ENCODE measurements at places on chromosomes 6 and 20.

DNA sequence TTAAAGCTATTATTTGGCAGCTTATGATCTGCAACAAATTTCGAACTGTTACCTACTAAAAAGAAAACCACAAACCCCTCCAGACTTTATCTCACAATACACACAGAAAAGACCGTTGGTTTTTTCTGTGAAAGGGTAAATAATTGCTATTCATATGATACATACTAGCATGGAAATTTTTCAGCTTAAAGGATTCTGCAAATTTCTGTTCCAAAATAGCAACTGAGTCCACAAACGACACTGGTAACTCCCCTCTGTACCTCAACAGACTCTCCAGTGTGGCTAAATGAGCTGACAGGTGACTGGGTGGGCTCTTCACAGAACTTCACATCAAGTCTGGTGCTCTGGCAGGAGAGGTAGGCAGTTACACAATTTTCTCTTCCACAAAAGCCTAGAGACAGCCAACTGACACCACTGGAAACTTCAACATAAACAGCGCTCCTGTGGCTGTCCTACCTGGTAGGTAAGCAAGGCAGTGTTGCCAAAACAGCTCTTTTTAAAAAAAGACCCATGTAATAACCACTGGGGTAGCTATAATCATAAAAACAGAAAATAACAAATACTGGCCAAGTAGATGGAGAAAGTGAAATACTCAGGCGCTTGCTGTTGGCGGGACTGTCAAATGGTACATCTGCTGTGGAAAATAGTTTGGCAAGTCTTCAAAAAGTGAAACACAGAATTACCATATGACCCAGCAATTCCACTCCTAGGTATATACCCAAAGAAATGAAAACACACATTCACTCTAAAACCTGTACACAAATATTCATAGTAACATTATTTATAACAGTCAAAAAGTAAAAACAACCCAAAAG is 37.8 kb downstream of the ELOVL5 start:
- no peak for DNase-seq

DNA sequence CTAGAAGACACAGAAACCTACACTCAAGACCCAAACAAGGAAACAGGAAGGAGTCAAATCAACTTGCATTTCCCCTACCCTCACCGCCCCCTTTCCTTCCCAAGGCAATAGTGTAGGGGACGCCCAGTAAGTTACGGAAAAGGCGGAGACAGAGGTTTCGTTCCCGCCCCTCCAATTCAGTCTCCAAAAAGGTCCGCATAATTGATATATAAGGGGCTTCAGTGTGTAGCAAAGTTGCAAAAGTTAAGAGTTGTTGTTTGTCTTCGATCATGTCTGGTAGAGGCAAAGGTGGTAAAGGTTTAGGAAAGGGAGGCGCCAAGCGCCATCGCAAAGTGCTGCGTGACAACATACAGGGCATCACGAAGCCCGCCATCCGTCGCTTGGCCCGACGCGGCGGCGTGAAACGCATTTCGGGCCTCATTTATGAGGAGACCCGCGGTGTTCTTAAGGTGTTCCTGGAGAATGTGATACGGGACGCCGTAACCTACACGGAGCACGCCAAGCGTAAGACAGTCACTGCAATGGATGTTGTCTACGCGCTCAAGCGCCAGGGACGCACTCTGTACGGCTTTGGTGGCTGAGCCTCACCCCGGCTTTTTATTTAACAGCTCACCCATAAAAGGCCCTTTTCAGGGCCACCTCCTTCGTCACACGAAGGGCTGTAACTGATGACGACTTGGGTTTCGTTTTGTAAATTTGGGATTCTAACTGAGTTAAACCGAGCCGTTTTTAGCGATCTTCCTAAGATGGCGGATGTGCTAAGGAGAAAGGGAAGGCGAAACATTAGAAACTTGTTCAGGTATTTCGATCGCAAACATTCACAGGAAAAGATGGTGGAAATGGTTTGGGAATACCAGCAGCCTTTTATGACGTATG is 124.6 kb upstream of the BTN3A2 start:
- DNase-seq, result peak; percentile 52

GRCh38 chr6:141359953-141360352 is 772.8 kb upstream of the GJE1 start:
- no peak for DNase-seq

GRCh38 chr6:39695447-39695846 is 29.8 kb downstream of the KIF6 start:
- DNase-seq, result no peak

DNA sequence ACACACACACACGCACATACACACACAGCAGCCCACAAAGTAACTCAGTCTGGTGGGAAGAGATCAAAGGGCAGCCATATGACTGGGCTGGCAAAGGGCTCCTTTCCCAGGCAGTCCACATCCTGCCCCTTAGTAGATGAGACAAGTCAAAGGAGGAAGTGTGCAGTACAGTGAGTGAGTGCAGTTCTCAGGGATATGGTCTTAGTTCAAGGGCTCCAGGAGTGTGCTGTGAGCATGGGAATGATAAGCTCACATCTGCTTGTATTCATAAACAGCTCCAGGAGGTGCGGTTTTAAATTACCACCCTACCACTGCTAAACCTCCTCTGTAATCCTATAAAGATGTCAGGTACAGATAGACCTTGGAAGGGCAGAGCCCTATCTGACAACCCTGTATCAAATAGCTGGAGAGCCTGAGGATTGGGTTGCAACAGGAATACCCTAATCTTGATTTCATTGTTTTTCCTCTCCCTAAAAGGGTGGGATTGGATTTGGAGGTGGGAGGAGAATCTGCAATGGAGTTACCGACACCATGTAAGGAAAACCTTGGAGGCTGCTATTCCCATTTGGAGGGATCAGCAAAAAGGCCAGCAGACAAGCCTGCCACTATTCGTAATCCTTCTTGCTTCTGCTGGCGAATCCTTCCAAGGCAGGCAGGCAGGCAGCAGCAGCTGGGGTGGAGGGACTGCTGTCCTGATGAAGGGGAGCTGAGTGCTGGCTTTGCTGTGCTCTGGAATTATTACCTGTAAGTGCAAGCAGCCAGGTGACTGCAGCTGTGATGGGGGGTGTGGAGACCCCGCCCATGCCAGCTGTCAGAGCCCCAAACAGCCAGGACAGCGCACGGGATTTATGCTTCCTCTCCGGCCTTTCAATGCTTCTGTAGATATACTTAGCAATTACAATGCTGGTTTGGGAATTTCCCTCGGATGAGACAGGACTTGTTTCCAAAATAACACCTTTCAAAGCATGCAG is 342.7 kb downstream of the PRL start:
- no peak for DNase-seq

- DNase-seq, result no peak
Measured at GRCh38 chr20:13708234-13708633, 69.5 kb upstream of the TASP1 start.

DNA sequence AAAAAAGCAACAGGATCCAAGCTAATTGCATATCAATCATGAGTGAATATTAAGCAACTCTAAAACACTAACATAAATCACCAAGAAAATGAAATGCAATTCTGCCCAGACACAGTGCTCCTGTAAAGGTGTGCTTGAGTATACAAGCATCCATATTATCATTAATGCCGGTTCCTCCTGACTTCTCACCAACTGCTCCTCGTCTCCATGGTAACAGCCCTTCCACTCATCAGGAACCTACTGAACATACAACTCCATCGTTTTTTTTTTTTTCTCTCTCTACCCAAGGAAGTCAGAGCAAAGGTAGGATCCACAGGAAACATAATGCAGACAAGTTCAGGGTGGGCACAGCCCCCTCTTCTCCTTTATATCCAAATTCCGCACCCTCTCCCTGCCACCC is 12.4 kb downstream of the GABBR1 start:
- no peak for DNase-seq

DNA sequence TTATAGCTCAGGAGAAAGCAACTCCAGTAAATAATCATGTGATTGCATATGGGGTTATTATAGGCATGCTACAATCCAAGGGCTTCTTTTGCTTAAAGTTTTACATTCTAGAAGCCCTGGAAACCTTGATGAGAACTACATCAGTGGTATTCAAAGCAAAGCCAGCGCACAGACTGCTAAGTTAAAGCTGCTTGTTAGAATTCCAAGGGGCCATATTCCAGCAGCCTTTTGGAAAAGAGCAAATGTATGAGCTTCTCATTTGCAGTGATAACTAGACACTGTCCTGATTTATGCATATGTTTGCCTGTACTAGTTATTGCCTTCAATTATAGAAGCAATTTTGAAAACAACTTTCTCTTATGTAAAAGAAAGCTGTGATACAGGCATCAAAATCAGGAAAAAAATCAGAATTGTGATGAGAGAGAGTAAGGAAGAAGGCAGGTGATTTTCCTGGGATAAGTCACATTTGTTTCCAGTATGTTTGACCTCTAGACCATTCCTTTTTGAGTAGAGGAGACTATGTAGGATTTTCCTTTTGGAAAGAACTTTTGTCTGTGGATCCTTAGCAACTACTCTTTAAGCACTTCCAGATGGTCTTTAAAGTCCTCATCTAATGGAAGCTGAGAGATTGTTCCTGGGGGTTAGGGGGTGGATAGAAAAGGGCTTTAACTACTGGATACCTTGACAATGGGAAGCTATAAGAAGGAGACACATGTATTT is 159.2 kb downstream of the PLCB4 start:
- DNase-seq, result no peak

DNA sequence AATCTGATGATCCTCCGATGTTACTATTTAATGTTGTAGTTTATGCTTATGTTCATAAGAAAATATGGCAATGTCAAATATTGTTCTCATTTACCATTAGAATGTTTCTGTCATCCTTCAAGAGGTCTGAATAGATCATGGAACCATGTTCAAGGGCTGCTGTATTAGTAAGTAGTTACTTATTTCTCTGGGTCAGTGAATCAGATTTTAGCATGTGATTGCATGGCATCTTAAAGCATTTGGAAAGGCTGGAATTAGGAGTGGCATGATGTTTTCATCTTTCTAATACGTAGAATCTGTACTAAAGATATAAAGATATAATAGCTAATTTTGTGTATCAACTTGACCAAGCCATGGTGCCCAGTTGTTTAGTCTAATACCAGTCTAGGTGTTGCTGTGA is 40.5 kb upstream of the NKX2-4 start:
- no peak for DNase-seq

- DNase-seq, result no peak
Measured at GRCh38 chr6:45942953-45943352, 72.7 kb downstream of the CLIC5 start.

GRCh38 chr6:153957394-153957793 is 81.6 kb upstream of the OPRM1 start:
- no peak for DNase-seq

DNA sequence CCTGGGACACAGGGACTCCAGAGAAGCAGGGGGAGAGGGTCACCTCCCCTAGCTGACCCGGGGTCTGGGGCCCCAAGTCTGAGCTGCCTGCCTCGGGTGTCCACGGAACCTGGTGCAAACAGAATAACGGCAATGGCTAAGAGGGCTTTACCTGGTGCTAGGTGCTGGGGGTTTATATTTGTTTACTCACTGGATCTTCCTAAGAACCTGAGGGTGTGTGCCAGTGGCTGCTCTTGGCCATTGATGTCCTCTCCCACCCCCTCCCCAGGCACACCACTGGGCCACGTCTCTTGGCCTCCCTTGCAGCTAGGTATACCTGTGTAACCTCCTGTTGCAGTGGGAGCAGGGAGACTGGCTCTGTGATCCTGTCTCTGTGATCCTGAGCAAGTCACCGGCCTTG is 157.9 kb upstream of the MLN start:
- no peak for DNase-seq

GRCh38 chr6:46284475-46284874 is 113.7 kb upstream of the ENPP5 start:
- no peak for DNase-seq

DNA sequence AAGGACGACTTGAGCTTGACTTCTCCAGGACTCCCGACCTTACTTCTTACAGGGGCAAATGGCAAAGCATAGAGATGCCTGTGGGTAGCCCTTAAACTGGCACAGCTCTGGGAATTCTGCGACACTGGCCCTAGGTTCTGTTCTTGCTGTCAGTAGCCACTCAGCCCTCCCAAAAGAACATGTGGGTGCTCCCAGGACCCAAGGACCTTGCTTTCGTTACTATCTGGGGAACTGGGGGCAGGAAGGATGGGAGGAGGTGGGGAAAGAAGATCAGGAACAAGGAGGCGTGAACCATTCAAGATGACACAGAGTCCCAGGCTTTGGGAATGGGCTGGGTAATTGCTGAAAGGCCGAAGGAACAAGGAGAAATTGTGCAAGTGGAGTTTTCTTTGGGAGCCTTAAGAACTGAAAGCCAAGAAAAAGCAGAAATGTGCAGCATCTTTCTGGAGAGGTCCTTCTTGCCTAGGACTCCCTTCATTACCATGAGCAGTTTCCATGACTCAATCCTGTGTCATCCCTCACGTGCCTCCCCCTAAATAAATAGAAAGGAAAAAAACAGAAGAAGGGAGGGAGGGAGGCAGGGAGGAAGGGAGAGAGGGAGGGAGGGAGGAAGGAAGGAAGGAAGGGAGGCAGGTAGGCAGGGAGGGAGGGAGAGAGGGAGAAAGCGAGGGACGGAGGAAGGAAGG is 284.6 kb upstream of the FOXQ1 start:
- DNase-seq, result no peak

- no peak for DNase-seq
Measured at GRCh38 chr6:25717866-25718740, 36.4 kb upstream of the SLC17A4 start.

- DNase-seq, result no peak
Measured at GRCh38 chr6:137157601-137158000, 15.8 kb downstream of the IL22RA2 start.

DNA sequence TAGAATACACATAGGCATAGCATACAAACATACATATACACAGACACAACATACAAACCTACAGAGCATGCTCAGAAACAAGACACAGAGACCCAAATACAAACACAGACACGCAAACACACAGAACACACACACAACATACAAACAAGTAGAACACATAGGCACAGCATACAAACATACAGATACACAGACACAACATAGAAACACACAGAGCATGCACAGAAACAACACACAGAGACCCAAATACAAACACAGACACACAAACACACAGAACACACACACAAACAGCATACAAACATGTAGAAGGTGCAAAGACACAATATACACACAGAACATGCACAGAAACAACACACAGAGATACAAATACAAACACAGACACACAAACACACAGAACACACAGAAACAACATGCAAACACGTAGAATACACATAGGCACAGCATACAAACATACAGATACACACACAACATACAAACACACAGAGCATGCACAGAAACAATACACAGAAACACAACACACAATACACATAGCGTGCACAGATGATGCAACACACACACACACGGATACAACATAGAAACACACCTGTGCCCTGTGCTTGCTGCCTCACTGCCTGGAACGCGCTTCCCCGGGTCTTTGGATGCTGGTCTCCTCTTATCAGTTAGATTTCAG is 469.0 kb upstream of the CDH4 start:
- no peak for DNase-seq

- no peak for DNase-seq
Measured at GRCh38 chr6:37569743-37570481, 70.2 kb upstream of the CCDC167 start.

- DNase-seq, result no peak
Measured at GRCh38 chr20:62959101-62959971, 6.8 kb downstream of the SLC17A9 start.

Measured in activated effector memory CD4-positive, alpha-beta T cell treated with Interleukin-2 at 50 U/mL for 16 hours (primary cell).